ENCODE measurements at places on chromosomes 16 and 17. TPM values are rescaled to one million over a fixed set of nuclear protein-coding genes. Genes with fewer than 3 reads are reported as not detected.
A peak's percentile ranks its signal among the peaks of the same experiment; 100 is the strongest.

DNA sequence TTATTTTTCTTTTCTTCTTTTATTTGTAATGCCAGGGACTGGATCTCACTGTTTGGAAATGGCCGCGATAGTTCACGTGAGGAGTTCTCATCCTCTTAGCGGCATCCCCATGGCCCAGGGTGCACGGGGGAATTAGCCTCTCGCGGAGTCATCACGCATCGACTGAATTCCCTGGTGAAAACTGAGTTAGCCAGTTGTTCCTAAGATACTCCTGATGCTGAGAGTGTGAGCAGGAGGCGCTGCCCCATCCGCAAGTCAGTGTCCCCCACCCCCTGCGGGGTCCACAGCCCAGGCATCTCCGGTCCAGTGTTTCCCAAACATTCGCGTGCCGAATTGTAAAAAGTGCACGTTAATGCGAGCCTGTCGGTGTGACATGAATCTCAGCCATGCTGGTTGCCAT, 277.2 kb downstream of the CPPED1 start:
- no peak for DNase-seq

DNA sequence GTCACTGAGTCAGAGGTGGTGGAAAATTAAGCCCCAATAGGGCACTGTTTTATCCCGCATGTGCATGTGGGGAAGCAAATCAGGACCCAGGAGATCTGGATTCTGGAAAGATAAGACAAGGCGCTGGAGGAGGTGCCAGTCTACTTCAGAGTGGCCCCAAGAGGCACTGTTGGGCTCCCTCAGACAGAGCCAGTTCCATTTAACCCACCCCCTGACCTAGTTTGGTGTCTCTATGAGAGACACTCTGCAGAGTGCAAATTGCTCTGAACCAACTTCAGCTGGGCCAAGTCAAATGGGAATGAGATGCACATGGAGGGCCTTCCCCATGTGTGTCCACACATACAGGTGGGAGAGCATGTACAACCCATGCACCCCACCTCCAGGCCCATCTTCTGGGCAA, 71.1 kb upstream of the MED9 start:
- DNase-seq: no peak

DNA sequence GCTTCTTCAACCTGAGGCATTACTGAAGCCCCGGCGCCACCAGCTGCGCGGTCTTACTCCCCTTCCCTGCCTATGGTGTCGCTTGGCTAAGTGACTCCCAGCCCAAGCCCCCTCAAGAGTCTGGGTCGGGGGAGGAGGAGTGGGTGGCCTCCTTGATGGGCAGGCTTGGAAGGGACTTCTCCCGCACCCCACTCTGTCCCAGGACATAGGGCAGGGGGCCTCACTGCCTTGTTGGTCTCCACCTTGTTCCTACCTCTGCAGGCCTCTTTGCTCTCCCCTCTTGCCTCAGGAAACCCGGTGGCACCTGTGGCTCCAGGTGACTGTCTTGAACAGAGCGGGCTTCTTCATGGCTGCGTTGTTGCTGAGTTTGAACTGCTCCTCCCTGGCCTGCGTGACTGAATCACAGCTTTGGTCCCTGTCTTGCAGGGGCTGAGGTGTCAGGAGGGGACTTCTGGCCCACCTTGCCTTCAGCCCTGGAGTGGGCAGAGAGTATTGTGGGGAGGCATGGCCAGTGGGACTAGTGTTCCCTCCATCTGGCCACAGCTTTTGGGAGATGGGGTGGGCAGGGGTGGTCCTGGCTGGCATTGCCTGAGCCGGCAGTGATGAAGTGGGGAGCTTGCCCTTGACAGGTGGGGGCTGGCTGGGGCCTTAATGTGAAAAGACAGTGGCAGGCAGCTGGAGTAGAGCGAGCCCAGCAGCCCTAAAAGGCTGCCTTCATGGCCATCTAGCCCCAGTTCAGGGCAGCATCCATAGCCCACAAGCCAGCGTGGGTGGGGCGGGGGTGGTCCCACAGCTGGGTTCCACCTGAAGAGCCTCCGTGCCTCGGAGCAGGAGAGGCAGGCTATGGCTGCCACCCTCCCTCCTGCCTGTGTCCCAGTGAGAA, 7.3 kb downstream of the CBX2 start:
- DNase-seq: no peak

DNA sequence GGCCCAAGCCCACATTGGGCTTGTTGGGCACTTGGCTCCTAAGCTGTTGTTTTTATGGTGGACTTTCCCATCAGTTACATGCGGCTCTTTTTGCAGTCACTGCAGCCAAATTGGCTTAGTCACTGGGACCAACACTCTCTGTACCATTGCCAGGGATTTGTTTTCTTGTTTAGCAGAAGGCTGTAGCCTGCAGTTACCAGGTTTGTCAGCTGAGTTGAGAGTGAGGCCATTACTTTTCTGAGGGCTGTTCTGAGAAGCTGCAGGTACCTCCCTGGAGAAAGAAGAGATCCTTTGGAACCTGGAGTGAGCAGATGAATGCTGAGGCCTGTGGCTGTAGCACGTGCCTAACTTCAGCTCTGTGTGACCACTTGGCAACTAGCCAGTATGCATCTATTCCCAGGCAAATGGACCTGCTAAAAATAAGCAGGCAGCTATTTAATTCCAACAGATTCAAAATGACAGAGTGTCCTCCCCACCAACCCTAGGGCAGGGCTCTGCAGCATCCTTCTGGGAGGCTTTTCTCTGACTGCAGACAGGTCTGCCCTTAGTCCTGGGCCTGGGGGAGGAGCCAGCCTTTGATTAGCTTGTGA, 12.9 kb downstream of the AKAP1 start:
- DNase-seq: no peak

DNA sequence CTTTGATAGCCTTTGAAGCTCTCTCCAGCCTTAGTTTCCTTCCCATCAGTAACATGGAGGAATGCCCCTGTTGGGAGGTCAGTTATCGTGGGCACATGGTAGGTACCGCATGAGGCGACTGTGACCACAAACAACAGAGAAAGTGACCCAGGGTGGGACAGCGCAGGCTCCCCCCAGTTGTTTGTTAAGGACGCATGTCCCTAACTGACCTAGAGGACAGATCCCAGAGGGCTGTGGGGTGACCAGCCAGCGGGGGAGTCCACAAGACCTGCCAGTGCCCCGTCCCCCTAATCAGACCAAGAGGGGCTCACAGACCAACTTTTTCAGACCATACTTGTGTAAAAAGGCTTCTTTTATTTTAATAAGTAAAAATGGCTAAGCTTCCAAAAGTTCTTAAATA, 22.3 kb downstream of the KATNB1 start:
- DNase-seq: no peak

DNA sequence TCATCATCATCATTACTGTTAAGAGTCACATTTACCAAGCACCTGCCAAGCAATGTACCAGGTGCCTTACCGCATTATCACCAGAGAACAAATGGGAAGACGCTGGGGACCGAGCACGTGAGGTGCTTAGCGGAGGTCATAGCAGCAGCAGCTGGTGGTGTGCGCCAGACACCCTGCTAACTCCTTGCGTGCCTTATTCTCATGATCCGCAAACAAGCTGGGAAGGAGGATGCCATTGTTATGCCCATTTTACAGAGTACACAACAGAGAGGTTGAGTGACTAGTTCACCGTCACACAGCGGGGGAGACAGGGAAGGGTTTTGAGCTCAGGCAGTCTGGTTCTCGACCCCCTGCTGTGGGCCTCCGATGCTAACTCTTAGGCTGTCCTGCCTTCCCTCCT, 7.3 kb downstream of the ATP2A3 start:
- DNase-seq: no peak

DNA sequence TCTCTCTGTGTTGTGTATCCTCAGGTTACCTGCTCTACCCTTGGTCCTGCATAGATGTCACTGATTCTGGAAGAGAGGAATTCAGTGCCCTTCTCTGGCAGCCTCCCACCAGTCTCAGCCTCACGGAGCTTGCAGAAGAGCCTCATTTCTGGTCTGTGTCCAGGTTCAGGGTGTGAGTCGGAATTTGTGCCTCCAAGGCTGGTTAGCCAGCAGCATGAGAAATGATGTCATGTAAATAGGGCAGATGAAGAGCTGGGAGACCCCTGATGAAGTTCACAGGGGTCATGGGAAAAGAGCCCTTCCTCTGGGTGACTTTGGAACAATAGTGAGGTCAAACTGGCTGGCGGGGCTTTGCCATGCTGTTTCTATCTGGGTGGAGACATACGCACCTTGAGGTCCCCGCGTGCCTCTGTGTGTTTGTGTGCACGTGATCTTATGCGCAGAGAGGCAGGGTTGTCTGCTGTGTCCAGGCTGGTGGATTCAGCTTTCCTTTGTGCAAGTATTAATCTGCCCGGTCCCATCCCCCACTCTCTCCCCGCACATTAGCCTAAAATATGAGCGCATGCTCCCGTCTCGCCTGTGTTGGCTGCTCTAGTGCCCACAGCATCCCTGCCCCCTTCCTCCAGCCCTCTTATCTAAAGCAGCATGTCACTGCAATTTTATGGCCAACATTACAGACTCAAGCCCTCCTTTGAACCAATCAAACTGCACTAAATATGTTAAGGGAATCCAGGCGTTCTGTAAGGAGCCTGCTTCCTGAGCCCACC, 256.3 kb upstream of the ZFHX3 start:
- DNase-seq: peak; percentile 14

- no peak for DNase-seq
These were observed 786.1 kb downstream of the KCNJ2 start for GRCh38 chr17:70955441-70955840.

GRCh38 chr17:49249890-49250522, 19.4 kb upstream of the PHOSPHO1 start:
- no peak for DNase-seq

DNA sequence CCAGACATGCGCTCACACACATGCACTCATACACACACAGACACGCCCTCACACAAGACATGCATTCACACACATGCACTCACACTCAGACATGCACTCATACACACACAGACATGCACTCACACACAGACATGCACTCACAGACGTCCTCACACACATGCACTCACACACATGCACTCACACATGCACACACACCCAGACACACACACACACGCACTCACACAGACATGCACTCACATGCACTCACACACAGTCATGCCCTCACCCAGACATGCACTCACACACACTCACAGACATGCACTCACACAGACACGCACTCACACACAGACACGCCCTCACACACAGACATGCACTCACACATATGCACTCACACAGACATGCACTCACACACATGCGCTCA, 2.1 kb upstream of the ZNF469 start:
- DNase-seq: no peak

DNA sequence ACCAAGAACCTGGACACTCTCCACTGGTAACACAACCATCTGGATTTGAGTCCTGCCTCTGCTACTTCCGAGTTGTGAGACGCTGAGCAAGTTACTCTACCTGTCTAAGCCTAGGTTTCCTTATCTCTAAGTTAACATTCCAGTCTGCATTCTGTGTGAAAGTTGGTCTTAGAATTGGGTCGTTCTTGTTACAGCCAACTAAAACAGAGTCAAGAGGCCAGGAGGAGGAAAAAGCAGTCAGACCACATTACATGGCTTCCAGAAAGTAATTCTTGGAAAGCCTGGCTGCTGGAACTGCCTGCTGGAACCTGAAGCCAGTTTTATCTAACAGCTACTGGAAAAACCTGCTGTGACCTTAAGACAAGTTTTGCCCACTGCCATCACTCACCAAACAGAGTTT, 38.4 kb upstream of the XYLT1 start:
- no peak for DNase-seq

DNA sequence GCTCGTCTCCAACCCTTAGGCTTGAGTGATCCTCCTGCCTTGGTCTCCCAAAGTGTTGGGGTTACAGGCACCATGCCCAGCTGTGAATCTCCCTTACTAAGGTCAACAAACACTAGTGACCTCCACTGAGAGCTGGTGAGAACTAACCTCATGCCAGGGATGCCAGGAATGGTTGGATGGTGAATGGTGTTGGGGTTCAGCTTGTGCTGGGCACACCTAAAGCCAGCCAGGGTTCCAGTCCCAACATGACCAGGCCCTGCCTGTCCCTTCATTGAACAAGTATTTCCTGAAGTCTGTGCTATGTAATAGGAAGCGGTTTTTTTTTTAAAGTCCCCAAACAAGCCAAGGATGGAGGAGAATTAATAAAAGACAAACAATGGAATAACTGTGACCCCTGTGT, 56.0 kb upstream of the TOB1 start:
- no peak for DNase-seq

DNA sequence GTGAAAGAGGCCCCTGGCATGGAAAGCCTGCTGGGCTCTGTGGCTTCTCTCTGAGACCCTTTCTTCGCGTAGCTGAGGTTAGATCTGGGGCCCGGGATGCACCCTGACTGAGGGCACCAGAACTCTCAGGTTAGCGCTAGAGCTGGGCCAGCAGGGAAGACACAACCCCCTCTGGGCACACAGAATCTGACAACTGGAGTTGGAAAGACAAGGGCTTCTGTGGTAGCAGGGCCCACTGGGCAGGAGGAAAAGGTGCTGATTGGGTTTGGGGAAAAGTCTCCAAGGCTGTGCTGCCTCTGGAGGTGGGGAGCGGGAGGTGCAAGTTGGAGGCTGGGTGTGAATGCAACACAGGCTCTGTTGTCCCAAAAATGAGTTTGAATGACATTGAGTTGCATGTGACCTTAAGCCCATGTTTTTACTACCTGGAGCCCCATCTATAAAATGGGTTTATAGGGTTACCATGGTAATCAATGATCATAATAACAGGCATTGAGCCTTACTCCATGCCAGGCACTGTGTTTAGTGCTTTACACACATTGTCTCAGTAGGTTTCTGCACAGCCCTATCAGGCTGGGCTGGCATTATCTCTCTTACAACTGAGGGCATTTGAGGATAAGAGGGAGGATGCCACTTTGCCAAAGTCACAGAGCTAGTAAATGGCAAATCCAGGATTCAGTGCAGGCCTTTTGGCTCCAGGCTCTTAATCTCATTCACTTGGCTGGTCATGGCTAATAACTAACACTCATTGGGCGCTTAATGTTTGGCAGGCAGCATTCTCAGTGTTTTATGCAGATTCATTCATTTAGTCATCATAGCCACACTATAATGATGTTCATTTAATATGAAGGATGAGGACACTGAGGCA, 9.5 kb upstream of the IGFBP4 start:
- DNase-seq: no peak

GRCh38 chr17:17533901-17534441, 37.8 kb upstream of the RASD1 start:
- DNase-seq: peak; percentile 72

DNA sequence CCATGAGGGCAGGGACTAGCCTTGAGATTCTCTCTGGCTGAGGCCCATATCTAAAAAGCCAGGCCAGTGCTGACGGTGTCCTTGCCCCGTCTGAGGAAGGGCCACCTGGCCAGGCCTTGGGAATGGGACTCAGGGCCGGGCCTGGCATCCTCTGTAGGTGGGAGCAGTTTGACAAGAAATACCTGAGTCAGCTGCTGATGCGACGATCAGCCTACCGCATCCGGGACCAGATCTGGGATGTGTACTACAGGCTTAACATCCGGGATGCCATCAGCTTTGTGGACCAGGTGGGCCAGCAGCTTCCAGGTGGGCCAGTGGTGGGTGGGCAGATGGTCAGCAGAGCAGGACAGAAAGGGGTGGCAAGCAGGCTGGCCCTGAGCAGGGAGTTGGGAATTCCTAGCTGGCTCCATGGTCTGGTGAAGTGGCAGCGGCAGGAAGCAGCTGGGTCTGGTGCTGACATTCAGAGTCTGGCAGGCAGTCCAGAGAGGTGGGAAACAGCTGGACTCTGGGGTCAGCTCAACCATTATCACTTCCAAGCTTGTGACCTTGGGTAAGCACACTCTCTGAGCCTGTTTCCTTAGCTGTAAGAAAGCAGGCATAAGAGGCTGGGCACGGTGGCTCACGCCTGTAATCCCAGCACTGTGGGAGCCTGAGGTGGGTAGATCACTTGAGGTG, 9.5 kb downstream of the SLC9A5 start:
- no peak for DNase-seq

- no peak for DNase-seq
These were observed 70.5 kb upstream of the CDH5 start for GRCh38 chr16:66295761-66296546.

The SP6 gene
- total RNA-seq: 0.14 TPM

The DBNDD1 gene
- total RNA-seq: 21.2 TPM

Measured in mucosa of gallbladder (tissue), 1 donor.